ENCODE measurements at places on chromosomes 3 and 15.
A peak's percentile ranks its signal among the peaks of the same experiment; 100 is the strongest.

- DNase-seq, result peak; percentile 77
These were observed 31.2 kb downstream of the LINS1 start for GRCh38 chr15:100570735-100571313.

- DNase-seq, result no peak
These were observed 41.9 kb downstream of the FAM43A start for GRCh38 chr3:194727435-194728128.

DNA sequence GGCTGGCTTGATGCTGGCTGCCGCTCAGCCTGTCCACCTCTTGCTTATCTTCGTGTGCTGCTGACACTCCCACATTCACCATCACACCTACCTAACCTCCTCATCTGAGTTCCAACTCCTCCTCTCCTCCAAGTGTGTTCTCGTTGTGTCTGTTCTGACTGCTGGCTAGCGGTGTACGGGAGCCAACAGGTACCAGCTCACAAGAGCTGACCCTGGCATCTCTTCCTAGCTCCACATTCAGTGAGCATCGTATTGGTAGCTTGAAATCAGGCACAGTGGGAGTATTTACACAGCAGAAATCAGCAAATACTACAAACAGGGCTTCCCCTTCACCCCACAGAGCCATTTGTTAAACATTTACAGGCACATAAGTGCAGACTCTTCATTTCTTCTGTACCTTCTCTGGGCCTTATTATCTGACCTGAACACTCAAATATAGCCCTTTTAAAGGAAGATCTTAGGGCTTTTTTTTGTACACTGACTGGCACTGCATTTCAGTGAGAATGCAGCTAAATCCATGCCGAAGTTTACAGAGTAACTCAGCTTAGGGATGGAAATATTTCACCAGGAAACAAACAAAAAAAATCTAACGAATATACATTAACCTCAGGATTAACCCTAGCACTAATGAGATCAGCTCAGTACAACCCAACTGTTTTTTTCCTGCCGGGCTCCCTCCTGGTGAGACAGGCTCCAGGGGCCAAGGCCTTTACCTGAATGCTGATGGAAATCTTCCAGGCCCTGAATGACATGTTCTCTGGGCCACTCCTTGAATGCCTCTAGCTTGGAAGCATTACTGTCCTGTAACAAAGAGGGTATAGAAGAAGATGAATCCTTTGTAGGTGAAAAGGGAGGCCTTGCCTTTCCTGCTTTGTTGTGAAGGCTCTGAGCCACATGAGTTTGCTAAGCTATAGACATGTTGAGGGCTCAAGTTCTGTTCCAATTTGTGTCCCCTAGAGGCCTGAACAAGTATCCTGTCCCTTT lies 150.5 kb upstream of the LPP start:
- no peak for DNase-seq

- no peak for DNase-seq
These were observed 532.8 kb downstream of the PLOD2 start for GRCh38 chr3:145628211-145628610.

- no peak for DNase-seq
These were observed 3.0 kb downstream of the TRPM1 start for GRCh38 chr15:31098491-31098917.

DNA sequence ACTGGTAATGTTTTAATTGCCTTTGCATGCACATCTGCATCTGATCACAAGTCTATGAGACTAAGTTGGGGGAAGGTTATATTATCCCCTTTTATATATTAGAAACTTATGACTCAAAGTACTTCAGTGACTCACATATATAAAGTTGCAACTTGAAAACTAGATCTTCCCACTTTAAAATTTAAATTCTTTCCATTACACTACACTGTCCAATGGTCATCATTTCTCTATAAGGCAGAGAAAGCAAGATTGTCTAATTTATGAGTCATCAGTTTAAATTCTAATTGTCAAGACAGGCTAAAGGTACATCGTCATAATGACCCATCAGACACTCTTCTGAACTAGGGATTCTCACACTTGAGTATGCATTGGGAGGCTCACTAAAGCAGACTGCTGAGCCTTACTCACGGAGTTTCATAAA lies 37.9 kb downstream of the CPA3 start:
- DNase-seq, result no peak

- no peak for DNase-seq
These were observed 377.0 kb downstream of the OCA2 start for GRCh38 chr15:27722102-27722501.

DNA sequence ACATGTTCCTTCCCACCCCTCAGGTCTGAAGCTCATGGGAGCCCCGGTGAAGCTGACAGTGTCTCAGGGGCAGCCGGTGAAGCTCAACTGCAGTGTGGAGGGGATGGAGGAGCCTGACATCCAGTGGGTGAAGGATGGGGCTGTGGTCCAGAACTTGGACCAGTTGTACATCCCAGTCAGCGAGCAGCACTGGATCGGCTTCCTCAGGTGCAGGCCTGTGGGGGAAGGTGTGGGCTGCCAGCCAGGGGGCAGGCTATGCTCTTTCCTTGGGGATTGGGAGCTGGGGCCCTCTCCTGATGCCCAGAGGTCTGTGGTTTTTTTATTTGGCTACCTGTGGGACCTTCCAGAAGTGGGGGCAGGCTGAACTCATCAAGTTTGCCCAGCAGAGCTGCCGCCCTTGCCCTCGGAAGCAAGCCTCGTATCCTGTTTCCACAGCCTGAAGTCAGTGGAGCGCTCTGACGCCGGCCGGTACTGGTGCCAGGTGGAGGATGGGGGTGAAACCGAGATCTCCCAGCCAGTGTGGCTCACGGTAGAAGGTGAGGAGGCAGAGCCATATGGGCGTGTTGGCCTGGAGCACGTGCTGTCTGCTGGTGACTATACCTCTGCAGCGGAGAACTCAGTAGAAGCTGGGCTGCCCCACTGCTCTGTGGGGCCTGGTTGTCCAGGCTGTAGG lies 2.2 kb downstream of the TYRO3 start:
- no peak for DNase-seq

DNA sequence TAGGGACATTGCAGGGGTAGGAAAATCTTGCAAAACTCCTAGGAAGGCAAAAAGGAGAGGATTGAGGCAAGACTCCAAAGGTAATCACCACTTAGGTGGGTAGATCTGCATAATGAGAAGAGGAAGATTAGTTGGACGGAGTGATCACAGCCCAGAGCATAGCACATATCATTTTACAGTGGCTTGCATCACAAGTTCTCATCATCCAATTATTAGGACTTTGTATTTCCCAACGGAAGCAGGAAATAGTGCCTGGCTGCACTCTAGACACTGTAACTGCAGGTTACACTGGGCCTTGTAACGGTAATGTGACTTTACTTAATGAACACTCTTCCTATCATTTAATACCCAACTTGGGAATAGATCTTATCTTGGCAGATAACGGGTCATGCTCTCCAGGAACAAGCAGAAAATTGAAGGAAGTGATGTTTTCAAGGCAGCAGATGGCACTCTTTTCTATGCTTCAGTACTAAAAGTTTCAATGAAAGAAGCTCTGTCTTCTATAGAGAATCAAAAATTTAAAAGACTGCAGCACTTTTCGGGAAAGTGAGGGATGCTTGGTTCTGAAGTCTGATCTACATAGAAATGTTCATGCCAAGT lies 101.9 kb upstream of the KCNMB2 start:
- DNase-seq, result peak; percentile 34

DNA sequence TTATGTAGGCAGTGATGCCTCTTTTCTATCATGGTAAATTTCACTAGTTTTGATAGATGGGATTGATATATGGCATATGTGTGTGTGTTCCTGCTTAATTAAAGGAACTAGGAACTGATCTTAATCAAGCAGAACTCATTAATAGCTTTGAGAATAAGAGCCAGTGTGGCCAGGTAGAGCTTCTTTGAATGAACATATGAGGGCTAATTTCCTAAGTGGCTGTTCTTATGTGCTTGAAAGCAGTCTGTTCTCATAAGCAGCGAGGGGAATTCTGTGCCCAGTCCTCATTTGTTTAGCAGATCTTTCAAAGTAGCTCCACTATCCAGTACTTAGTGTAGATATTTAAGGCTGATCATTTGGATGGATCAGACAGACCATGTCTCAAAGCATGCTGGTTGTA lies 164.2 kb downstream of the GABRG3 start:
- DNase-seq, result no peak

GRCh38 chr3:117128133-117128532 lies 418.6 kb downstream of the TUSC7 start:
- no peak for DNase-seq

- peak; percentile 13 for DNase-seq
These were observed 41.8 kb downstream of the IQCB1 start for GRCh38 chr3:121793078-121793477.

DNA sequence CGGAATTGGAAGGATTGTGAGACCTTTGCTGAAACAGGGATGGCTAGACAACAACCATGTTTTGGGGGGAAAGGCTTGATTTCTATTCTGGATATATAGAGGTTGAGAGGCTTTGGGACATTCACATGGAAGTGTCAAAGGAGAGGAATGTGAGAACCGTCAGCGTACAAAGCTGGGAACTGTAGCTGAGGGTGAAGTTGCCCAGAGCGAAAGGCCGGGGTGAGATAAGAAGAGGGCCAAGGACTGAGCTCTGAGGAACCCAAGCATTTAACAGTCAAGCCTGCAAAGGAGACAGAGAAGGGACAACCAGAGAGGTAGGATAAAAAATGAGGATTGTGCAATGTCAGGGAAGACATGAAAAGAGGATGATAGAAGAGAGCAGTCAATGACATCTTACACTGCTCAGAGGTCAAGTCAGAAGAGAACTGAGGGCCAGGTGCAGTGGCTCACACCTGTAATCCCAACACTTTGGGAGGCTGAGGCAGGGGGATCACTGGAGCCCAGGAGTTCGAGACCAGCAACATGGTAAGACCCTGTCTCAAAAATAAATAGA lies 41.5 kb upstream of the RAF1 start:
- no peak for DNase-seq

GRCh38 chr3:196274585-196274984 lies 12.9 kb downstream of the PCYT1A start:
- peak; percentile 92 for DNase-seq

DNA sequence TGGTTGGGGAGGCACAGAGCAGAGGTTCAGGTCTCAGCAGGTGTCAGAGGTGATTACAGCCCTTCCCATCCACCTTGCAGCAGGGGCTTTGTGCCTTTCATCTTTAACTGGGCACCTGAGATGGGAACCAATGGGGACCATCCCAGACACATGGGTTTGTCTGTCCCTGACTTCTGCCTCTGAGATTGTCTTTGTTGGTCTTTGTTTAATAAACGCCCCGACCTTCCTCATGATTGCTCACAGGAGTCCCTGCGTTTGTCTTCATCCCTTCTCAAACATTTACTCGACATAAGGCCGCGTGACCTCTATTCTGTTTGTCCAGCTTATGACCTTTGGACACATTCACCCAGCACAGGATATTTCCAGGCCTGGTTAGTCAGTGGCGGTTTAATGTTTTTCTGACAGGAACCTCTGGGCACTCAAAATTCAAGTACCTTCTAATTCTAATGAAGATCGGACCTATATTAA lies 5.9 kb downstream of the ZSCAN2 start:
- DNase-seq, result no peak

DNA sequence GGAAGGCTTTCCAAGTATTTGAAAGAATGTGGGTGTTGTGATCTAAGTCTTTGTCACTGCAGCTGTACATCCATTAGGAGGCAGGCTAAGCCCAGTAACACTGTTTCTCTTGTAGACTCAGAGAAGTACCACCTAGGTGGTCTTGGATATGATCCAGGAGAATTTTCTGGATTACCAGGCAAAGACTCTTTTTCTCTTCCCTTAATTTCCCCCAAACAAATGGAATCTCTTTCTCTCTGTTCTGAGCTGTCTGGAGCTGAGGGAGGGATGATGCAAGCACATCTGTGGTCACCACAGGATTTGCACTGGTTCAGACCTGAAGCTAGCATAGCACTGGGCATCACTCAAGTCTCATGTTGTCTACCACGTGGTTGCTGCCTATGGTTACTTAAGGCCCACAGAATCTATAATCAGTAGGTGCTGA lies 227.6 kb downstream of the NECTIN3 start:
- DNase-seq, result no peak

DNA sequence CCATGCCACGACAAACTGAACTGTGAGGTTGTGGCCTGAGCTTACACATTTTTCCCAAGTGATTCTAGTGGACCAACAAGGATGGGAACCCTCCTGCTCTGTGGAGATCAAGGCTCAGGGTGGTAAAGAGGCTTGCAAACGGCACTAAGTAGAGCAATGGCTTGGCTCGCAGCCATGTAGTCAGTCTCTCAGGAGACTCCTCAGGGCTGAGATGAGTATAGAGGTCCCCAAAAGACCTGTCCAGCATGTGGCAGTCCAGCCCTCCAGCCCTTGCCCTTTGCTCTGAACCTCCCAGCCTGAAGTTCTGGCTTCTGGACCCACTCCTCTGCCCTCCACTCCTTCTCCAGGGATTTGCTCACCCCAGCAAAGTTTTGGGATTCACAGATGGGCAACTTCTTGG lies 8.3 kb upstream of the CAMP start:
- no peak for DNase-seq

DNA sequence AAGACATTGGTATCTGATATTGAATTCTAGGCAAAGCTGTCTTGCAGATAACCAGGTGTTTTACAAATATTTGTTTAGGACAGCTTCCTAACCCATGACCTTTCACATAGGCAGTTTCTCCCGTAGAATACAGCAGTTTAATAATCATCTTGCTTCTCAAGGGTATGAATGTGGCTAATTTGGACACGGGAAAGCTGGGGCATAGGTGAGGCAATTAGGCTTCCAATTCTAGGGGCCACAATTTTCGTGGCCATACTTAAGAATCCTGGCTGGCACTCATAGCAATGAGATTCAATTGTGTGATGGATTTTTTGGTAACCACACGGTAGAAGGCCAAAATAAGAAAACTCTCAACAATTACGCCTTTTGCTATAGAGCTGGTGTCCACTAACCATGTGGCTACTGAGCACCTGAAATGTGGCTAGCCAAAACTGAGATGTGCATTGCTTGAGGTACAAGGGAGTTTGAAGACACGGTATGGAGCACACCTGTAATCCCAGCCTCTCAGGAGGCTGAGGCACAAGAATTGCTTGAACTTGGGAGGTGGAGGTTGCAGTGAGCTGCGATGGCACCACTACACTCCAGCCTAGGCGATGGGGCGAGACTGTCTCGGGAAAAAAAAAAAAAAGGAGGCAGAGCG lies 34.4 kb downstream of the TFRC start:
- peak; percentile 24 for DNase-seq
